ENCODE measurements at places on chromosomes 5 and 9.

- no peak for DNase-seq
Observed at GRCh38 chr9:132237481-132237880, 75.6 kb downstream of the NTNG2 start.

DNA sequence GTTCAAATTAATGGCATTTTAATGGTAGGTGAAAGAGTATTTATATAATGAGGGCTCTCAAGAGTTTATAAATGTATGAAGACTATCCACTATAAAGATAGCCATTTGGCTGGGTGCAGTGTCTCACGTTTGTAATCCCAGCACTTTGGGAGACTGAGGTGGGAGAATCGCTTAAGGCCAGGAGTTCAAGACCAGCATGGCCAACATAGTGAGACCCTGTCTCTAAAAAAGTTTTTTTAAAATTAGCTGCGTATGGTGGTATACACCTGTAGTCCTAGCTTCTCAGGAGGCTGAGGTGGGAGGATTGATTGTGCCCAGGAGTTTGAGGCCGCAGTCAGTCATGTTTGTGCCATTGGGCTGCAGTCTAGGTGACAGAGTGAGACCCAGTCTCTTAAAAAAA, 61.6 kb downstream of the ERBIN start:
- no peak for DNase-seq

DNA sequence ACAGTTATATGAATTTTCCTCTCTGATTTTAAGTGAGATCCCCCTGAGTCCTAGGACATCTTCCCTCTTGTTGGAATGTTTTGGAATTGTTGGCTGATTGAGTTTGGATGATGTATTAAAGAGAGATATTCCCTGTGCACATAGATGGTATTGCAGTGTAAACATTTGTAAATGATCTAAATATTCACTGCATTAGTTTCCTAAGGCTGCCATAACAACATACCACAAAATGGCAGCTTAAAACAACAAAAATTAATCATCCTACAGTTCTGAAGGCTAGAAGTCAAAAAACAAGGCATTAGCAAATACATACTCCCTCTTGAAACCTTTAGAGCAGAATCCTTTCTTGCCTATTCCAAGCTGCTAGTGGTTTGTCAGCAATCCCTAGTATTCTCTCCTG, 38.0 kb upstream of the MROH2B start:
- DNase-seq: no peak

- no peak for DNase-seq
Observed at GRCh38 chr9:70092190-70092589, 48.5 kb downstream of the MAMDC2 start.

DNA sequence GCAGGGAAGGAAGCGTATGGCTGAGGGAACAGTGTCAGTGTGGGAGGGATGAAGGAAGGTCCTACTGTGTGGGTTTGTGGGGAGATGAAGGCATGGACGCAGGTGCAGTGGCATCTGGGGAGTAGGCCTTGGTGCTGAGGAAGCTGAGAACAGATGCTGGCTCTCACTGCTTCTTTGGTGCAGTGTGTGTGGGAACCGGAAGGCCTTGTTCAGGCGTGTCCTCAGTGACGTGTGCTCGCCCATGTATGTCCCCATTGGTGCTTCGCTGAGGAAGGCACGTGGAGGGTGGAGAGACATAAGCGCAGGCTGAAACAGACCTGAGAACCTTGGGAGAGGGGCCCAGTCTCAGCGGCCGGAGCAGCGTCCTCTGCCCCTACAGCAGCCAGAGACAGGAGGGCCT, 18.7 kb downstream of the ADAMTS13 start:
- DNase-seq: no peak

DNA sequence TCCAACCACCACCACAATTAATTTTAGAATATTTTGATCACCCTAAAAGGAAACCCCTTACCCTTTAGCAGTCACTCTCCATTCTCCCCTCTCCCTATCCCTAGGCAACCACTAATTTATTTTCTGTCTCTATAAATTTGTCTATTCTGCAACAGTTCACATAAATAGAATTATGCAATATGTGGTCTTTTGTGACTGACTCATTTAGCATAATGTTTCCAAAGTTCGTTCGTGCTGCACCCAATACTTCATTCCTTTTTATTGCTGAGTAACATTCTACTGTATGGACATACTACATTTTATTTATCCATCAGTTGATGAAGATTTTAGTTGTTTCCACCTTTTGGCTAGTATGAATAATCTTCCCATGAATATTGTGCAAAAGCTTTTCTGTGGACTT, 18.2 kb upstream of the CDC20B start:
- no peak for DNase-seq

DNA sequence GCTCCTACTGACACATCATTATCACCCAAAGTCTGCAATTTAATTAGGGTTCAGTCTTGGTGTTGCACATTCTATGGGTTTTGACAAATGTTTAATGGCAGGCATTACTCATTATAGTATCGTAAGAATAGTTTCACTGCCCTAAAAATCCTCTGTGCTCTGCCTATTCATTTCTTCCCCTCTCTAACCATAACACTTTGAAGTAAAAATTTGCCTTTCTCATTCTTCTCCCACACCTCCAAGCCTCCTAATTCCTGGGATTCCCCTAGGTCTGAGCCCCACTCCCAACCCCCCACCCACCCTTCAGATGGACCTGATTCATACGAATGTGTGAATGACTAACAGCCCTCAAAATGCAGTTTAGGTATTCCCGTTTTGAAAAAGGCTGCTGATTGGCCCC, 18.4 kb downstream of the ENC1 start:
- DNase-seq: no peak

DNA sequence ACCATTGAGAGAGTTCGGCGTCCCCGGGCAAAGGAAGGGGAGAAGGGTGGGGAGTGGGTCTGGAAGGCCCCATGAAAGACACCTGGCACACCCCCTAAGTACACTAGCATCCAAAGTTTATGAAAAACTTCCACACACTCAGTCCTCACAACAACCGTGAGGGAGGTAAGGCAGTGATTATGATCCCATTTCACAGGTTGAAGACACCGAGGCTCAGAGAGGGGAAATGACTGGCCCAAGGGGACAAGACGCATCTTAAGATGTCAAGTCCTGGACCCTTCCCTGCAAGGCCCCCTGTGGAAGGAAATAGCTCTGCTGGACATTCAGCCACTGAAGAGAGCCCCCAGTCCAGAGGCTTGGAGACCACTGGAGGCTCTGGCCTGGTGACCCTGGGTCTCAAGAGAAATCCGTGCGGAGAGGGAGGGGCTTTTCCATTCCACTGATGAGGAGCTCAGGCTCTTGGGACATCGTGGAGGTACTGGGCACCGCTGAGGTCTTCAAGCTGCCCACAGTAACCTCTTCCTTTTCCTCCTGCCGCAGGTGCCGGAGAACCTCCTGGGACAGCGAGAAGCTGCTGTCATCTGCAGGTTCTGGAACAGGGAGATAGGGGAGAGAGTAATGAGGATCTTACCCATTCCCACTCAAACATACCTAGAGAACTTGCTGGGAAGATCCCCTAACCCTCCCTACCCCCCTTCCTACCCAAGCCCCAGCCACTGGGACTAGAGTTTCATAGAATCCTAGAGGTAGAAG, 5.2 kb downstream of the SMIM33 start:
- no peak for DNase-seq

- no peak for DNase-seq
Observed at GRCh38 chr5:130545291-130545690, 619.8 kb downstream of the HINT1 start.

DNA sequence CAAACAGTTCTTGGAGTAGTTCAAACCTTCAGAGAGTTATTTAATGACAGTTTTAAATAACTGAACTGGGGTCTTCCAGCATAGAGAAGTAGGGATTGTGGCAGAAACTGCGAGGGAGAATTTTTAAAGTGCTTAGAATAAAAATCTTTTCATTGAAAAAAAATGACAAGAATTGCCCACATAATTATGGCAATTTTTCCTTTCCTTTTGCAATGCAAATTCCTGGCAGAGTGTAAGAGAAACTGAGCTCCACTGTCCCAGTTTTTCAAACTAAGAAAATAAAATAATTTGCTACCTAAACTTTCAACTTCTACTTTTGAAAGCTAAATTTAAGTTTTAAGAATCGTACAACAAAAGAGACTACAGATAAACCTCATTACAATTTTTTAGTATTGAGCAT, 2.3 kb upstream of the PTGER4 start:
- DNase-seq: no peak

GRCh38 chr9:113446323-113446740, 17.2 kb upstream of the RGS3 start:
- no peak for DNase-seq

GRCh38 chr9:106929471-106930177, 66.7 kb downstream of the ZNF462 start:
- no peak for DNase-seq

GRCh38 chr9:124562328-124562727, 55.1 kb upstream of the NR5A1 start:
- no peak for DNase-seq

Data from urinary bladder (tissue), 4 donors.